ENCODE measurements at places on chromosomes 12 and 14.

- DNase-seq: no peak
Measured at GRCh38 chr12:2520722-2521246, 274.0 kb upstream of the FKBP4 start.

DNA sequence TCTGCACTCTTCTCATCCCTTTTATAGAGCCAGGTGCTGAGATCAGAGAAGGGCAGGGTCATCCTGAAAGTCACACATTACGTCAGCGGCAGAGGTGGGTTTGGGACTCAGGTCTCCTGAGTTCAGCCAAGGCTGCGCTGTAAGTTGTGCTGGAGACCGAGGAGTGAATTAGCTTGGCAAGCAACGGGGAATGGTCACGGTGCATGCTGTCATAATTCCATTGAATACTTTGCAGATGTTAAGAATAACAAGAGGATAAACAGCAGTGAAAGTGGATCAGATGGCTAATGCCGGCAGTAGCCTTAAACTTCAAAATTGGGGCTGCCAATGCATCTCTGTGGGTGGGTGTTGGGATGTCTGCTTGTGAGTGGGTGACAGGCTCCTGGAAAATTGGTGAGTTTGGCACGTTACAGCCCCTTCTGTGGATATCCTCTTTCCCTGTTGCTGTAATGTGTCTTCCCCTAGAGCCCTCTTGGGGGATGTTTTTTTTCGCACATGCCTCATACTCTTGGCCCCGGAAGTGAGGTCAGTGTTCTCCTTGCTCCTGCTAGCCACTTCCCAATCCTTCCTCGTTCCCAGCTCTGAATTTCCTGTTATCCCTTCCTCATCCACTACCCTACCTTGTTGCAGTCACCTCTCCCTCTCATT, 287.1 kb upstream of the SRRM4 start:
- no peak for DNase-seq

- no peak for DNase-seq
Measured at GRCh38 chr12:113818833-113819232, 147.3 kb downstream of the RBM19 start.

- DNase-seq: no peak
Measured at GRCh38 chr12:39587225-39587624, 32.4 kb downstream of the ABCD2 start.

DNA sequence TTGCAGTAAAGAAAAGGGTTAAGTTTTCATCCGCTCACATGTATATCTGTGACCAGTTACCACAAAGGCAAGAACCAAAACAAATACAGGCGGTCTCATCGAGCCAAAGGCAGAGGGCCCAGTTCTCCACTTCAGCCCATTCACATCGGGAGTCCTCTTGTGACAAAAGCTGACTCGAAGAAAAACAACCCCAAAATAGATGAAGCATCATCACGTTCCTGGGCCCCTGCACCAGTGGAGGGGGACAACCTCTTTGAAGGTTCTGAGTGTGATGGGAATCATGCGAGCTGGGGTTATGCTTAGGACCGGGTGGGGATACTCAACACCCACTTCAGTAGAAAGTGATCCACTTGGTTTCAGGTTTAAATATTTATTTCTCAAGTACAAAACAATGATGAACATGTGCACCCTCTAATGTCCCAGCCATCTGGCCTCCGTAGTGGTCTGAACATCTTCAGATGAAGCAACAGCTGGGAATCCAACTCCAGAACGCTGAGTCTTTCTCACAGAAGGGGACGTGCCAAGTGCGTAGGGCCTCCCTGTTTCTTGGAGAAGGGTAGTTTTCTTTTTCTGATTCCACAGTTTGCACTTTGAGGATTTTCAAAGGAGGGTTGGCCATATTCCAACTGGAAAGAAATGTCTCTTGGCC, 8.4 kb downstream of the GSC start:
- no peak for DNase-seq

DNA sequence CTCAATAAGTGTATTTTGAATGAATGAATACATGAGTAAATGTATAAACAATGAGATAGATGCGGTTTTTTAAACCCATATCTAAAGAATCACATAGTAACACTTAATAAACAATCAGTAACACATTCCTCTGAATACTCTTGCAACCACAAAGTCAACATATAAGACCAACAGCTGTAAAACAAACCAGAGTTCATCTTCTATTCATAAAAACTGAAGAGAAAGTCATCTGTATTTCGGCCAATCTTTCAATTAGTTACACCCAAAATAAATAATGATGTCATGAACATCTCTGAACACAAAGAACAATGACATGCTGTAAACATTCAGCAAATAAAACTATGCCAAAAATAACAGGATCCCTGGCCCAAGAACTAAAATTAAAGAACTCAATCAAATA, 47.2 kb downstream of the ARMH4 start:
- DNase-seq: no peak

GRCh38 chr14:53462931-53463778, 310.0 kb upstream of the DDHD1 start:
- no peak for DNase-seq

DNA sequence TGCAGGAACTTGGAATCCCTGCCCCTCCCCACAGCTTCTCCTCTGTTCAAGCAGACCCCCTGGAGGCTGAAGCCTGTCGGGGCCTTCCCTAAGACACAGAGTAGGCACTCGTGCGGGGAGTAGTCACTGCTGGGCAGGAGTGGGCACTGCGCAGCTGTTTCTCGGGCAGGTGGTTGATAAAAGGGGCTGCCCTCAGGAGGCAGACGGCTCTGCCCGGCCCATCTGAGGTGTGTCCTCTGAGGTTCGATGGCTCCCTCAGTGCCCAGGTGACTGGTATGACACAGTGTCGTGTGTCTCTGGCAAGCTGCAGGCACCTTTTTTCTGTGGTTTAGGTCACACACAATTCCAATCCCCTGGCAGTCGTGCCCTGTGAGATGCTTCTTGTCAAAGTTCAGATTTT, 10.1 kb downstream of the GALNT16 start:
- DNase-seq: no peak

- no peak for DNase-seq
Measured at GRCh38 chr12:30862486-30862885, 64.1 kb upstream of the TSPAN11 start.

- no peak for DNase-seq
Measured at GRCh38 chr14:78341827-78342389, 171.7 kb downstream of the NRXN3 start.

DNA sequence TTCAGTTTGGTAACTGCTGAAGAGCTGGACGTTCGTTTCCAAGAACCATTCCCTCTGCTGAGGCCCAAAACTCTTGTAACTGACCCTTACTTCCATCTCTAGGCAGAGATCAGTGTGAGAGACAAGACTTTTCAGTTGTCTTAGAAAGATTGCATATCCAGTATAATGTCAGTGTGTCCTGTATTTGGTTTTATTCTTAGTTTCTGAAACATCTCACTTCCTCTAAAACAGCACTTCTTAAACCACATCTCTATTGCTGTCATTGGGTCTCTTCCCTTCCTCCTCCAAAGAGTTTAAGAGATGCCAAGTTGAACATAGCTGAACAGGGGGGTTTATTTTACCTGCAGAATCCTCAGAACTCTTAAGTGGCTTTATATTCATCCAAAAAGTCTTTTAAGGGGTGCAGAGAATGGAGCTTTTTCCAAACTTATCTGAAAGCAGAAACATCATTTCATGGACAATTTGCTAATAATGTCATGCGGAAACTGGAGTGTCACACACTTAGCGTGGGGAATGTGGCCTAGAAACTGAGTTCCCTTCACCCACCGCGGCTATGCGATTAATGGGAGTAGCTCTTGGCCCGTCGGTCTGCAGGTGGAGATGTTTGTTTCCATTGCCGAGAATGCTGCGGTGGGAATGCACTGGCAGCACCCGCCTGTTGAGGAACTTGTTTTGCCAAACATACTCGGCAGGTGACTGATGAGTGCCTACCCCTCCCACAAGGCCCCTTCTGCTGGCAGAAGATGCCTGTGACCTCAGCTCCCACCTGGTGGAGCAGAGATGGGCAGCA, 148.2 kb downstream of the ADGRD1 start:
- no peak for DNase-seq

- DNase-seq: no peak
Measured at GRCh38 chr12:16282978-16283377, 5.5 kb upstream of the SLC15A5 start.

GRCh38 chr12:49954863-49955830, 4.6 kb downstream of the AQP2 start:
- DNase-seq: no peak

- DNase-seq: no peak
Measured at GRCh38 chr14:74879427-74880182, 2.1 kb upstream of the DLST start.

DNA sequence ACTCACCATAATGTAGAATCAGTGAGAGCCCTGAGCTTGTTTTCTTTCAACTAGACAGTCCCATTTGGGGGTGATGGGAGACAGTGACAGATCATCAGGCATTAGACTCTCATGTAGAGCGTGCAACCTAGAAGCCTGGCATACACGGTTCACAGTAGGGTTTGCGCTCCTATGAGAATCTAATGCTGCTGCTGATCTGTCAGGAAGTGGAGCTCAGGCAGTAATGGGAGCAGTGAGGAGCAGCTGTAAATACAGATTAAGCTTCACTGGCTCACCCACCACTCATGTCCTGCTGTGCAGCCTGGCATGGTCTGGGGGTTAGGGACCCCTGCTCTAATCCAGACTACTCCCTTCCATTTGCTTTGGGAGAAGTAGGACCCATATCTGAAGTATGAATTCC, 55.6 kb downstream of the FNTB start:
- no peak for DNase-seq

DNA sequence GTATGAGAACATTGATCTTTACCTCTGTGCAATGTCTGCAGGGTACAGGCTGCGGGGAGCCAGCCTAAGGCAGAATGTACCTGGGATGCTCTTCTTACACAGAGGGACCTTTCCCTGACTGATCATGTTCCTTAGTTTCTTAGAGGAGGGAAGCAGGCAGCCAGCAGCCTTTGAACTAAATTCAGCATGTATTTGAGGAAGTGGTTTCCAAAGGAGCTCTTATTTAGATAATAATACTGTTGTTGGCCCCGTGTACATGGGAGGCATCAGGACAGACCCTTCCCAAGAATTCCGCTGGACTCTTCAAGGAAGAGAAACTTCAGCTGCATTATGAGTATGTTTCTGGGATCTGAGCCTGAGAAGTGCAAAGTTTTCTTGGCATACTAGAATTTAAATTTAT, 98.8 kb downstream of the CCDC92 start:
- no peak for DNase-seq

DNA sequence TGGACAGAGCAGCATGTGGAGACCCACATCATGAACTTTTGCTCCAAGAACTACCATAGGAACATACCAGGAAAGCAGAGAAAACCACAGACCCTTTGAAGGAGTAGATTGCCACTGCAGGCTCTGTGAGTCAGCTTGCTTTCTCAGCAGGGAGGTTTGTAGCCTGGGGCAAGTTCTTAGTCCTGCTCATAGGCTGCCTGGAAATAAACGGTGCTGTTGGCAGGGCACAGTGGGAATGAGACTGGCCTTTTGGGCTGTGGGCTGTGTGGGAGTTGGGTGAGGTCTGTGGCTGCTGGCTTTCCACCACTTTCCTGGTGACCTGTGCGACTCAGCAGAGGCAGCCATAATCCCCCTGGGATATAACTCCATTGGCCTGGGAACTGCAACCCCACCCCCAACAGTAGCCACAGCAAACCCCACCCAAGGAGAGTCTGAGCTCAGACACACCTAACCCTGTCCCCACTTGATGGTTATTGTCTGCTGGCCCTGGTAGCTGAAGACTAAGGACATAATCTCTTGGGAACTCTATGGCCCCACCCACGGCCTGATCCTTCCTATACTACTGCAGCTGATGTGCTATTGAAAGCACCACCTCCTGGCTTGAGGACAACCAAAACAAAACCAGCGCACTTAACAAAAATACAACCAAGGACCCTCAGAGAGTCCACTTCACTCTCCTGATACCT, 192.1 kb upstream of the GARIN6 start:
- no peak for DNase-seq

DNA sequence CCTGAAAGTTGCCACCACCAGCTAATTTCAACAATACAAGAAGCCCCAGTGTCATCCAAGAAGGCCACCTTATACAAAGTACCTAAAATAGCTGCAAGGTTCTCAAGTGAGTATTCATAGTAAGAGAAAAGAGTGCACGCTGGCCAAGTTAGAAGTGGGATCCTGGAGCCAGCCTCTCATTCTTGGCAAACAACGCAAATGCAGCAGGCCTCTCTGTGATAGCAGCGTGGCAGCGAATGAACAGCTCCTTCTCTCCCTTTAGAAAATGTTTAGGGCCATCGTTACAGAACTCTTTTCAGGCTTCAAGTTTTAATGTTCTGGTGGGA, 78.0 kb upstream of the IFNG-AS1 start:
- no peak for DNase-seq

GRCh38 chr12:6092784-6093722, 31.4 kb downstream of the VWF start:
- no peak for DNase-seq

GRCh38 chr12:30152705-30153104, 369.0 kb upstream of the TMTC1 start:
- no peak for DNase-seq

DNA sequence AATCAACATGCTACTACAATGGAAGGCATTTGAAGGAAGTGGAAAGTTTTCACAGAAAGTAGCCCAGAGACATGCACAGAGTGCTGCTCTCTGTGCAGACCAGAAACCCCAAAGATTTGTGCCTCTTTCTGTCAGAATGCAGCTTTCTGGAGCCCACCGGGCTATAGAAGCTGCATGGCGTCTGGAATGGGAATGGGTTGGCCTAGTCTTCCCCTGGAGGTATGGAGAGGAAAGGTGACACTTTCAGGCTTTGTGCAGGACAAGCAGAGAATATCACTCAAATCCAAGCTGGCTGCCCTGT, 21.3 kb upstream of the ZFP36L1 start:
- no peak for DNase-seq

GRCh38 chr14:70988452-70988851, 81.2 kb downstream of the PCNX1 start:
- DNase-seq: no peak

DNA sequence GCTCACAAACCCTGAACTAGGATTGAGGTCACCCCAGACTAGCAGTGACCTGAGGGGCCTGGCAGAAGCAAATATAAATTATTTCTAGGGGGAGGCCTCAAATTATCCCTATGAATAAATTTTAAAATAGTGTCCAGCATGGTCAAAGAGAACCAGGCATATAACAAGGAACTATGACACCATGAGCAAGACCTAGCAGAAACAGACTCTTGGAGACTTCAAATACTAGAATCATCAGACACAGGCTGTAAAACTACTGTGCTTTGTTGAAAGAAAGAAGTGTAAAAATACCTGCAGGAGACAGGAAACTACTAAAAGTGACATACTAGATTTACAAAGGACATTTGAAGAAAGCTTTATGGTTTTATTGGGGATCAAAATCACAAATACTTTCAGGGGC, 3.2 kb upstream of the BCL7A start:
- no peak for DNase-seq

DNA sequence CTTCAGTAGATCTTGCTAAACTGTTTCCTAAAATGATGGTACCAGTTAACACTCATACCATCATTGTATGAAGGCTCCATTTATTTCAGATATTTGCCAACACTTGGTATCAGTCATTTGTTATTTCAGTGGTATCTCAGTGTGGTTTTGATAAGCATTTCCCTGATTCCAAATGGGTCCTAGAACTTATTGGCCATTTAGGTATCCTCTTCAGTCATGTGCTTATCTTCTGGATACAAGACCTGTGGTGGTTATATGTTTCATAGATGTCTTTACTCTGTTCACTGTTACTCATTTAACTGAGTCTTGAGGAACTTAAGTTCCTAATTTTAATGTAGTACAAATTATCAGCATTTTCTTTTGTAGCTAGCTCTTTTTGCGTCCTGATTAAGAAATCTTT, 13.5 kb downstream of the SINHCAF start:
- DNase-seq: no peak

GRCh38 chr14:76673261-76673660, 88.0 kb upstream of the VASH1 start:
- DNase-seq: no peak
